IMR-90 (cell line): ENCODE measurements at places on chromosomes 6 and 20. TPM values are rescaled to one million over a fixed set of nuclear protein-coding genes. Genes with fewer than 3 reads are reported as not detected.

DNA sequence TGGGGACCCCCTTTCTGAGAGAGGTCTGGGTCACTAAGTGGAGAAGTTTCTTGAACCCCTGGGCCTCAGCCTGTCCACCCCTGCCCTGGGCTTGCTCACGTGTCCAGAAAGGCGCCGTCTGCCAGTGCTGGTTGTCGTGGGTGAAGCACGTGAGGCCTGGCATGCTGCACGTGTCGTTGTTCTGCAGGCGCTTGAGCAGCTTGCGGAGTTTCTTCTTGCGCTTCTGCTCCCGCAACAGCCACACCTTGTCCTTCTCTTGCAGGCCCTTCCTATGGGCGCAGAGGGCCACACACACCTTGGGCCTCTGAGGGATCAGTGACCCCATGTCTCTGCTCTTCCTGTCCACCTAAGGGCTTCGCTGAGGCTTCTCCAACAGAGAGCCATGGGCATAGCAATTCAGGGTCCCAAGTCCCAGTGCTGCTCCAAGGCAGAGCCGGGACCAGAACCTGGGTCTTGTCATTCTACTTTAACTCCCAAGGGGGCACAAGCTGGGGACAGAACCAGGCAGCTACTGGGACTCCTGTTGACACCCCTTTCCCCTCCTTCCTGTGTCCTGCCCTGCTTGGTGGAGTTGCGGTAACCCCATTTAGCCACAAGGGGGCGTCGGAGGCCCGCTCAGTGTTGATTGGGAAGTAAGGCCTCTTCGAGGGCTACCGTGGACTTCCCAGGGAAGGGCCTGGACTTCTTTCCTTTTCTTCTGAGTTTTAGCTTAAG, 121.8 kb downstream of the SULF2 start:
- peak; percentile 70 for DNase-seq

- DNase-seq = no peak
Observed at GRCh38 chr6:56758553-56758952, 115.9 kb upstream of the DST start.

GRCh38 chr6:96620851-96621250, 57.9 kb downstream of the FHL5 start:
- DNase-seq = no peak

BPIFB4 gene
- not detected in 2 replicates for total RNA-seq

ZNF184 gene
- 8.1 and 10.6 TPM in 2 replicates for total RNA-seq

GRCh38 chr6:10330515-10330914, 84.4 kb downstream of the TFAP2A start:
- DNase-seq = no peak

KHDC1L gene
- 0.18 TPM in 1 of 2 replicates, not detected in the other for total RNA-seq

- peak; percentile 3 for DNase-seq
Observed at GRCh38 chr6:72245565-72245964, 359.2 kb downstream of the RIMS1 start.

BFSP1 gene
- 1.9 and 2.0 TPM in 2 replicates for total RNA-seq

SLC26A8 gene
- not detected in 2 replicates for total RNA-seq

- no peak for DNase-seq
Observed at GRCh38 chr6:92541448-92542060, 877.8 kb downstream of the EPHA7 start.

DNA sequence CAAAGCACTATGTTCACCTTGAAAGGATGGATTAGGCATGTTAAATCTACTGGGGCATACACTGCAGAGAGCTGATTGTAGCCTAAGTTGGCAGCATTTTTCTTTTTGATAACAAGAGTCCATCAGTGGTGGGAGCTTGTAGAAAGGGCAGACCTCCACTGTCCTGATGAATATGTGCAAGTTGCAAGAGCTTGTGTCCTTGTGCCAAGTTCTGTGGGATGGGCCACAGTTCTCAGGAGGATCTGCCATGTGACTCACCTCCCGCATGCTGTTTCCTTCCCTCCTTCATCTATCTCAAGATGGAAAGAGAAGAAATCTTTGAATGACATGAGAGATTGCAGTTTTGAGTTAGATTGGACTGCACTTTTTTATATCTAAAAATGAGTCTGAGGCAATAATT, 58.3 kb upstream of the GGTLC1 start:
- DNase-seq = no peak

DNA sequence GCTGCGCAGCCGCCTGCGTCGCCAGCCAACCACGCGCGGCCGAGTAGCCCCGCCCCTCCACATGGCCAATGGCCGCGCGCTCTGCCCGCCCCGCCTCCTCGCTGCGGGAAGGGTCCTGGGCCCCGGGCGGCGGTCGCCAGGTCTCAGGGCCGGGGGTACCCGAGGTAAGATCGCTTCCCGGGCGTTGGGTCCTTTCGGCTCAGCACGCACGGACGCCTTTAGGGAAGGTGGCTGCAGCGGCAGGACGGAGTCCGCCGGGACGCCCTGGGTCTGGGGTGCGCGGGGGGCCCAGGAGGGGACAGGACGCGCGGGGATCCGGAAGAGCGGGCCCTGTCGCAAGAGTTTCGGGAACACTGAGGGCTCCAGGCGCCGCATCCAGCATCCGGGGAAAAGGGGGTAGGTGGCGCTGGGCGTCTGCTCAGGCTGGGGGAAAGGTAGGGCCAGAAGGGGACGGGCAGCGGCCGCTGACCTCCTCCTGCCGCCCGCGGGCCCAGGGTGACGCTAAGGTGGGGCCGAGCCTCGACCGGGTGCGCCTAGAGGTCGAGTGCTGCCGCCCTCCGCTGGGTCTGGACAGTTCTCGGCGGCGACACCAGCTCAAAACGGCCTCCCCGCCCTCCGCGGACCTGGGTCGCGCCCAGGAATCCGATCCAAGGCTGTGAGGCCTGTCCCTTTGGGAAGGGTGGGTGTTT, at the start of gene MAVS:
Gene MAVS, plus strand, starts transcription at position 95 of the 689 bp plus-strand sequence. CDS start 7,791 bp downstream, outside the sequence.
- peak; percentile 70 for DNase-seq

- DNase-seq = no peak
Observed at GRCh38 chr6:3771407-3772011, 20.0 kb upstream of the PXDC1 start.

BEND3 gene
- total RNA-seq = 1.8 and 1.9 TPM in 2 replicates
